Activated CD4-positive, alpha-beta T cell treated with anti-CD3 and anti-CD28 coated beads, Interleukin-2, amount 50 U/mL, for 4 hours (primary cell): ENCODE measurements at places on chromosomes 3 and 15.

GRCh38 chr15:60774829-60775463 is 296.0 kb upstream of the ICE2 start:
- no peak for DNase-seq

GRCh38 chr15:33314069-33314468 is 3.3 kb downstream of the RYR3 start:
- DNase-seq, result no peak

DNA sequence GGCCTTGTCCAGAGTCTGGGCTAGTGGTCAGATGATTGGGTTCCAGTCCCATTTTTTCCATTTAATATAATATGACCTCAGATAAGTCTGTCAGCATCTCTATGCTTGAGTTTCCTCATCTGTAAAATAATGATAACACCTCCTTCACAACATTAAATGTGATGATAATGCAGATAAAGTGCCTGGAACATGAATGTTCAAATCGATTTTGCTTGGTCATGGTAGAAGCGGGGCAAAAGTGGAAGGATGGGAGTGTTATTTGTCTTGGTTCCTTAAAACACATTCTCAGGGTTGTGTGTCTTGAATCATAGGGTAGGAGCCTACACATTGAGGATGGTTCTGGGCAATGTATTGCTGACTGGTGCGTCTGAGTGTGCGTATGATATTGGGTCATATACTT is 16.9 kb downstream of the ARIH2 start:
- no peak for DNase-seq

GRCh38 chr3:43953380-43953779 is 262.6 kb downstream of the ABHD5 start:
- DNase-seq, result no peak

GRCh38 chr3:164476631-164477030 is 601.7 kb downstream of the SI start:
- DNase-seq, result no peak

DNA sequence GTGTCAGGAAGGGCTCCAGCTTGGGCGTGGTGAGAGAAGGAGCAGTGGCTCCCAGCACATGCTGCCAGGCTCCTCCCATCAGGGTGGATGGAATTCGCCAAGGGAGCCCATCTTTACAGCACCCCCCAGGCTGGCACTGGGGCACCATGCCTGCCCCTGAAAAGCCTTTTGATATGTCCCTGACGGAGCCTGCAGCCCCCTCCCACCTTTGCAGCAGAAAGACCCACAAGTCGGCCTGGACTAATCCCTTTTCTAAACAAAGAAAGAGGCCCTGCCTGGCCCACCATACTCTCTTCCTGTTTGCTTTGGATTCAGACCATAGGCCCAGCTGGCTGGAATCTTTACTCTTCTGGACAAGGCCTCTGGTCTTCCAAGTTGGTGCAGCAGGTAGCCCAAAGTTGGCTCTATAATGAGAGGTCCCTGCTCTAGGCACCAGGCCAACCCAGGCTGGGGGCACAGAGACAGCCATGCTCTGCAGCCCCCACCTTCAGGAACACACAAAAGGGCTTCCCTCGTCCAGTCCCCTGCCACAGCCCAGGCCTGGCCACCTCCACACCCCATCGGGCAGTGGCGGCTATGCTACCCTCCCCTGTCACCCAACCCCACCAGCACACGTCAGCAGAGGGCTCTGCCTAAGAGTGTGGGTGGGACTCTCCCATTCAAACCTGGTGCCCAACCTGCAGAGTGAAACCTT is 5.4 kb downstream of the ANPEP start:
- no peak for DNase-seq

DNA sequence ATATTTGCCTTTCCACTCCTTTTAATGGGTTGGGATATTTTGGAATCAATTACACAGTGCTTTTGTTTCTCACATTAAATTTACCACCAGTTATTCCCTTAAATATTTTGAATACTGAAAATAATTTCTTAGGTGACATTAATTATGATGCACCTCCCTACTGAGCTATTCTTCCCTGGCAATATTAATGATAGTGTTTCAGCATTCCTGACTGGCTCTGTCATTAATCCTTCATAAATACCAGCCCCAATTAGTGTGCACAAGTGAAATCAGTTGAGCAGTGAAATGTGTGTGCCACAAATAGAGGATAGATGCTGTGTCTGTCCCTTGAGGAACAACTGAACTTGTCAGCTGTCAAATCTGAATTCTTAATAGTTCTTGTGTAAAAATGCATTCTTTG is 304.0 kb downstream of the CACNA2D3 start:
- DNase-seq, result no peak

DNA sequence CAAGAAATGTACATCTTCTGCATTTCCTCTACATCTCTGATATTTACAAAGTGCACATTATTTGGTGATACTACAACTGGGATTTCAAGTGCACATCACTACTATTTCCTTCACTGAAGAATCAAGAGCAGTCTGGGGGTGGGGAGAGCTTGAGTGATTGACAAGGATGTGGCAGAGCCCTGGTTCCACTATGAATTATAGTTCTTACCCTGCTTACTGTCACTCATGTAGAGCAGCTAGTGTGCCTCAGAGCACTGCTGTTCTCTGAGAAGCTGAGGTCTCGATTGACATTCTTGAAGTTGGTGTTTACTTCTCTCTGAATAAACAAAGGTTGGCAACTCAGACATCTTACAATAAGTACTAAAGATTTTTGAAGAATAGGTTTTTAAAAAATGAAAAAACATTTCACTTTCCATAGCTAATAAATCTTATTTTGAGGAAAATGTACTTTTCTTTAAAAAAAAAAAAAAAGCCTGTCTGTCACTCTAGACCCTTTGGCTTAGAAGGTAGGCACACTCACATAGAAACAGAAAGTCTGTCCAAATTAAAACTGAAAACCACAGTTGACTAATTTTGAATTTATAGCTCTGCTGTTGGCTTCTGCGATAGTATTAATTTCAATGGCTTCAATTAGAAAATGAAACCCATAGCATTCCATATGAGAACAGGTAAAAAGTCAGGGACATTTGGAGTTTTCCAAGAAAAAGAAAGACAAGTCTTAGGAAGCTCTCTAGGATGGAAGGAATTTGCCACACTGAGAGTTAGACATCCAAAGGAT is 5.6 kb downstream of the GREM1 start:
- no peak for DNase-seq

DNA sequence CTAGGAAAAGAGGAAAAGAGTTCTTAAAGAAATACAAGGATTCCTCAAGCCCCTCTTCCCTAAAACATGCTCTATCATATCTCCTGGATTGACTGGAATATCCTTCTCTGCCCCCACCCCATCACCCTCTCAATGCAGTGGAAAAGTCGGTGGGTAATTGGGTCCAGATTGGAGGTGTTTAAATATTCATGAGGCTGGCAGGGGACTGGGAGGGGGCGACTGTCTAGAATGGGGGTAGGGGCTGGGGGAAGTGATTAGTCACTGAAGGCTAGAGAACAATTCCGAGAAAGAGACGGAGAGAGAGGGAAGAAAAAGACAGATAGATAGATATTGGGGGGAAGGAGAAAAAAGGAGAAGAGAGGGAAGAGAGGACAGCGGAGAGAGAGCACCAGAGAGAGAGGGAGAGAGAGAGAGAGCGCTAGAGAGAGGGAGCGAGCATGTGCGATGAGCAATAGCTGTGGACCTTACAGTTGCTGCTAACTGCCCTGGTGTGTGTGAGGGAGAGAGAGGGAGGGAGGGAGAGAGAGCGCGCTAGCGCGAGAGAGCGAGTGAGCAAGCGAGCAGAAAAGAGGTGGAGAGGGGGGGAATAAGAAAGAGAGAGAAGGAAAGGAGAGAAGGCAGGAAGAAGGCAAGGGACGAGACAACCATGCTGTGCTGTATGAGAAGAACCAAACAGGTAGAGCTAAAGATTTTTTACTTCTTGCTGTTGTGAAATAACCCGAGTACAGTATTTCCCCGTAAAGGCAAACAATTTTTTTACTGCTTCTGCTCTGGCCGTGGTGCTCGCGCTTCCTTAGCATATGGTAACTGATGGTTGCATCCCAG is at the start of gene GAP43:
GAP43 (plus strand) TSS at position 467 of the 825 bp plus-strand sequence; CDS start at position 647, 180 bp downstream.
- DNase-seq, result no peak

DNA sequence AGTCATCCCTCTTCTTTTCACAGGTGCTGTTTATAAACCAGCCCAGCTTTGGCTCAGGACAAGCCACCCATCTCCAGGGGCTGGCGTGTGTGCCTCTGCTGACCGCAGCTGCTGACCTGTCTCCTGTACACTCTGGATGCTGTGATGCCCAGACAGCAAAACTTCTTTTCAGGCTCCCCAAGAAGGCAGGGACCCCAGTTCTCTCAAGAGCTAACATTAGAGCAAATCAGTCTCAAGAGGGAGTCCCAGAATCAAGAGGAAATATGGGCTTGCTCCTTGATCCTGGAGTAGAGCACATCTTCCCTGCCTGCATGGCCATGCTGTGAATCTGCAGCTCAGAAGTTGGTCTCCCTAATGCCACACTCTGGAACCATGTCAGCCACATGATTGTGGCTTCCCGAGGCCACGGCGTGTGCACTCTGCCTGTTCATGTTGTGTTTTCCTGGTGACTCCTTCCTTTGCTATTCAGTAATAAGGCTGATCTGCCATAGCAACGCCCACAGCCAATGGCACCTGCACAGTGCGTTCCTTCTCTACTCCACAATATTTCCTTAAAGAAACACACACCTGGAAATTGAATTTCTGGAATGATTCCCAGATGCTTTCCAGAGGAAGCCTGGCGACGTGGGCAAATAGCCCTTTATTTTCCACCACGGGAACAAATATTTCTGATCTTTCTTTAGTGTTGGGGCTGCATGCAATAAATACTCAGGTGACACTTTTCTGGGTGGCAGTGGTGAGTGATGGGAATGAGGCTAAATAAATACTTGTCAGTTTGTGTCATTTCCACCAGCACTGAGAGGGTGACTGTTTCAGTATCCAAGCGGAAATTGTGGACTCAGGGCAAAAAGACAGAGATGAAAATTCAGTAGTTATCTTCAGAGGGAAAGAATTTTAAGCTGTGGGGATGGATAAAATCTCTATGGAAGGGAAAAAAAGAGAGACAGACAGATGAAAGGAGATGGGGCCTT is 21.9 kb upstream of the THSD4 start:
- DNase-seq, result no peak

GRCh38 chr15:90115783-90116182 is 13.5 kb upstream of the IDH2 start:
- no peak for DNase-seq

GRCh38 chr15:33194704-33195670 is at the start of gene FMN1:
TSS of gene FMN1 (minus strand) at chr15:33194714. CDS start at chr15:33154914, 39,800 bp downstream.
- peak; percentile 89 for DNase-seq

DNA sequence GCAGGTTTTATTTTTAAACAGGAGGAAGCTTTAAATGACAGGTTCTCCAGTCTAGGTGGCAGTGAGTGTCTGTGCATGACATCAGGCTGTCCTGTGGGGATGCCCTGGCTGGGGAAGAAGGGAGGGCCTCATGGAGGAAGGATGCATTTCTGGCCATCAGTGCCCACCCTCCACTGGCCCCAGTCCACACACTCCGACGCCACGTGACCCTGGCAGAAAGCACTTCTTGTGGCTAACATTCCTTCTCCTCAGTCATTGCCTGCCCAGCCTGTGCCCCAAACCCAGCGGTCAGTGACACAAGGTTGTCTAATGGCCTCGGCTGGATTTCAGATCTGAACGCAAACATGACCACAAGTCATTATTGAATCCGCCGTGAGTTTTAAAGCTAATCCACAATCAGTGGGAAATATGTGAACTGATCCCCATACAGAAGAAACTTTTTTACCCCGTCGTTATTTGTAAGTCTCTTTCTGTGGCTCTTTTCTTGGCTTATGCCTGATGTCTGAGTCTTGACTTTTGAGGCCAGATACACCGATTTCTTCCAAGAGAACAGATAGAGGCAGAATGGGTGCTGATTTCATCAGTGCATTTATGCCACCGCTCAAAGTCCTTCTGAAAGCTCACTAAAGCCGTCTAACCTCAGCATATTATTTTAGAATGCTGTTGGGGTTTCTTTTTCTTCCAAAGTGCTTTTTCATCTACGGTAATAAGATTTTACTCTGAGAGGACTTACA is 17.3 kb upstream of the LRRK1 start:
- no peak for DNase-seq

GRCh38 chr15:101148166-101148880 is 103.5 kb downstream of the CHSY1 start:
- no peak for DNase-seq

DNA sequence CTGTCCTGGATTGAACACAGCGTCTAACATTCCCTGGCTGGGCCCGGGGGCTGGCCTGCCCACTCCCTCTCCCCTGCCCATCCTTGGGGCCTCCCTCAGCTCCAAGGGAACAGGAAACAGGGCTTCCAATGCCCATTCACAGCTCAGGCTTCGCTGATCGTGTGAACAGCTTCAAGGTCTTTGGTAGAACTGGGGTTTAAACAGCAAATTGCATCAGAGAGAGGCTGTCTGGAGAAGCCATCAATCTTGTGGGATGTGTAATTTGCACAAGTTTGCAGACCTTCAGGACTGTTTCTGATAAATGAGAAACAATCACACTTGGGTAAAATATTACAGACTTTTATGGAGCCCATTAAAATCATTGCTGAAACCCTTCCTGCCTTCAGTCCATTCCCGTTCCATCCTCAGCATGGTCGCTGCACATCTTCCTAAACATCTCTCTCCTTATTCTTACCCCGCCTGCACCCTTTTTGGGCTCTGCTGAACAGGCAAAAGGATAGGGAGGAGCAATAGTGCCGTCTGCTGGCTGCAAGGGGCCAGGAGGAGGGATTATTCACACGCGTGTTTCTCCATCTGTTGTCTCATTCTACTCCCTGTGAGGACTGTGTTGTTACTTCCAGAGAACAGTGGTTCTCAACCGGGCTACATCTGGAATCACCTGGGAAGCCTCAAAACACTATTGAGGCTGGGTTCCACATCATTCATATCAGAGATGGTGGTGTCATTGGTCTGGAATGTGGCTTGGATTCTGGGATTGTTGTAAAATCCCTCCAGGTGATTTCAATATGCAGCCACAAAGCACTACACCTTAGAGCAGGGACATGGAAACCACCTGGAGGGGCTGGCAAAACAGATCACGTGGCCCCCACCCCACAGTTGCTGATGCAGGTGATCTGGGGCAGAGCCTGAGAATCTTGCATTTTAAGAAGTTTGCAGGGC is 116.3 kb downstream of the CLSTN2 start:
- no peak for DNase-seq

DNA sequence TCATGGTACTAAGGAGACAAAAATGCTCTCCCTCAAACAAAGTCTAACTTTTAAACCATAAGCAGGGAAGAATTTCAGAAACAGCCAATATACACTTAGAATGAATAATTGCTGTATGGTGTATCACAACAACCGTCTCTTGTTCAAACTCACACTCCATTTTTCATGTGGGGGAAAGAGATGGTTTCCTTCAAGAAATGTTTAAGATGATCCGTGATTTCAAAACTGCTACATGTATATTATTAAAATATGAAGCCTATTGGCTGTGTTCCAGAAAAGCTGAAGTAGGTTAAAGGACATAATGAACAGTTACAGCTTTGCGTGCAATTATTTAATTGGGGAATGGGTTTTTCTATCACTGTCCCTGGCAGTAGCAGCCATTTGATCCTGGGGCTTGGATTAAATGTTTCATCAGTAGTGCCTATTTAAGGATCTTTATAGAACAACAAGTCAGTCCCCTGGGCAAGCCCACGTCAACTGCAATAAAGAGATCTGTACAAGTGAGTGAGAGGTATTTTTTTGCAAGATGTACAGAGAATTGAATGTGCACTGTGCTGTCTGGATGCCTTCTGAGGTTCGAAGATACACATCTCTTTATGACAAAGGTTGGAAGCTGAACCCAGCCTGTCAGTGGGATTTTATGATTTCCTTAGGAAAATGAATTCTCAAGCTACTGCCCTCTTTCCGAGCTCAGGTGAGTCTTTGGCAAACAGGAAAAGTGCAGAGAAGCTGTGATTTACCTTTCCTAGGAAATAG is 337.2 kb upstream of the RARB start:
- no peak for DNase-seq
